ENCODE measurements at places on chromosomes 5 and 9.

GRCh38 chr9:83965350-83966208 is 14.4 kb downstream of the HNRNPK start:
- DNase-seq: no peak

GRCh38 chr5:113106821-113107220 is 130.2 kb downstream of the DCP2 start:
- no peak for DNase-seq

GRCh38 chr9:128565578-128565977 is 13.2 kb downstream of the SPTAN1 start:
- DNase-seq: no peak

GRCh38 chr5:154313360-154314017 is 123.0 kb downstream of the GALNT10 start:
- DNase-seq: no peak

- no peak for DNase-seq
These were observed 9.9 kb downstream of the REEP2 start for GRCh38 chr5:138448481-138449398.

GRCh38 chr9:129178568-129179382 is 714 bp upstream of the IER5L start:
- DNase-seq: no peak

GRCh38 chr5:76365561-76365960 is 37.5 kb upstream of the IQGAP2 start:
- DNase-seq: no peak

DNA sequence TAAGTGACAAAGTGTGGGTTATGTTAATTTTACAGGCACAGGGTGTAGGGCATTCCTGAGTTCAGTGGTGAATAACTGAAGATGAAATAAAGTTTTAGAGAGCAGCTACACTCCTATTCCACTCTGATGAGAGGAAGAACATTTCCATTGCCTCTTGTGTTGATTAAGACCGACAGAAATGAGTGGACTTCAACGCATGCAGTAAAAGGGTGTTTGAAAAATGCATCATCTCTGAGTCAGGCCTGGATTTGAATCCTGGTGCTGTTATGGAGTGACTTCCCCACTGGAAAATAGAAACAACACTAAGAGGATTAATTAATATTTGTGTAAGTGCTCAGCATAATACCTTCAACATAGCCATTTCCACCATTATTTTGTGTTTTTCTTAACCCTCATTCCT is 86.3 kb downstream of the PRR16 start:
- DNase-seq: no peak

DNA sequence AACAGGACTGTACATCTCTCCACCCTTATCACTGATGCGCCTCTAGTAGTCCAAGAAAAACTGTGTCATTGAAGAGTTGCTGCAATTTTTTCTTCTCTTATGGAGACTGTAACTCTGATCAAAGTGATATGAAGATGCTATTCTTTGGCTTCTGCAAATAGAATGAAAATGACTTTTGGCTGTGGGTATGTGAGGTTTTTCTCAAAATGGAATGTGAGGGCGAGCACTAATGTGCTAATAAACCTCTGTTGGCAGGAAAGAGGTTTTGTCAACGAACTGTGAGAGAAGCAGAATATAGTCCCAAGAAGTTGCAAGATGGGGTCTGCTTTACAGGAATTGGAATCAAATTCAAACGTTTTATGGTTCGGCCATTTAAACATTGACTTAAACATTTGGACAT is 252.0 kb upstream of the GAS1 start:
- DNase-seq: no peak

- no peak for DNase-seq
These were observed 44.5 kb upstream of the DPYSL3 start for GRCh38 chr5:147554261-147554817.

DNA sequence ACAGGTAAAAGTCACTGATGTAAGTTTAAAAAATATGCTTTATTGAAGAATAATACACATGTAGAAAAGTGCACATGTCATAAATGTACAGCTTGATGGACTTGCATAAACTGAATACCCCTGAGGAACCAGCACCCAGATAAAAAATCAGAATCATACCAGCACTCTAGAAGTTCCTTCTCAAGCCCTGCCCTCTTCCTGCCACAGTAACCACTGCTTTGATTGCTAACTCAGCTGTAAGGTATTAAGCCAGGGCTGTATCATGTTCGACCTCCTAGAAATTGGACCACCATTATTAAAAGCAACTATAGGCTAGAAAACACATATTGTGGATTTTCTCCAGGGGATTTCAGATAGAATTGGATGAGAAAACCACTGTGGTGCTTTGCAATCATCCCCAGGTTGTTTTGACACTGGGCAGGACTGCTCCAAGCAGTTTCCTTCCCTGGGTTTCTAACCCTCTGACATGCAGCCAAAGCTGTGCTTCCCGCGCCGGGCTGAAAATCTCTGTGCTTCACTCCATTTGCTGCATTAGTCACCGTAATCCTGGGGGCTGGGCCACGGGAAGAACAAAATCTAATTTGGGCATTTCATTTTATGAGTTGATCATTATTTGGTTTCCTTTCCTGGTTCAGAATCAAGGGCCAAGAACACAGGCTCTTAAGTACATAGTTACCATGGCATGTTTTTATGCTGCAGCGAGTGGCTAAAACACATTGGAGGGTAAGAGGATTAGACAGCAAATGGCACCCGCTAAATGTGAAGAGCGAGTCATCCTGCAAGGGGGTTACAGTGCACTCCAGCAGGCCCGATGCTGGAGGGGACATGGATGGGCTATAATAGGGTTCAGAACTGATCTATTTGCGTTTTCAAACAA is 139.4 kb upstream of the IL12B start:
- DNase-seq: peak; percentile 26

GRCh38 chr9:92671323-92671722 is 1.4 kb upstream of the IPPK start:
- no peak for DNase-seq

GRCh38 chr5:64269164-64269563 is 103.5 kb downstream of the RNF180 start:
- DNase-seq: no peak

DNA sequence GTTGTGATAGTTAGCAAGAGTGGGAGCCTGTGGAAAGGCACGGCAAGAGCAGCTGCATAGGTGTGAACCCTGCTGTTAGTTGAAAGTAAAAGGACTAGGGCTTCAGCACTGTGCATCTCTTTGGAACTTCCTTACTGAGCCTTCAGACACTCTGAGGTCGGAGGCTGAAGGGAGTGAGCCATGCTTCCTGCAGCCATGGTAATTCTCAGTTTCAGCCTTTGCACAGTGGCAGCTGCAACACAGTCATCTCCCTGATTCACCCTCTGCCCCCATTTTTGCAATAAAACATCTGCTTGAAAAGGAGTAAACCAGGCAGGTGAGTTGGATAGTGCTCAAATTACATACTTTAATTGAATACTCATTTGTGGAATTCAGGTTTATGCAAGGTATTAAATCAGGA is 6.5 kb upstream of the TLE4 start:
- no peak for DNase-seq

DNA sequence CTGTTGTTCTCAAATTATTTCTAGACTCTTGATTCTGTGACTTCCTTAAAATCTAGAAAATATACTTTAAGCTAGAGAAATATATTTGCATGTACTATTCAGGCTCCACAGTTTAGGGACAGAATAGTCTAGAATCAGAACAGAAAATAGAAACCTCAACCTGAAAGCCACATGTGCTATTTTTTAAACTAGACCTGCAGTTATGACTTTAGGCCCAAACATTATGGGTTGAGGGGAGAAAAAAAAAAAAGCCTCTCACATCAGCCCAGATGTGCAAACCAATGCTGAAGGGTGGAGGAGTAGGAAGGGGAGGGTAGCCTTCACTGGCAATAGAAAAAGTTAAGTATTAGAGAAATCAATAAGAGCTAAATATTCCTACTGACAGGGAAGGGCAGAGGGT is 35.7 kb downstream of the ELL2 start:
- DNase-seq: no peak

- no peak for DNase-seq
These were observed 1.6 kb downstream of the BRINP1 start for GRCh38 chr9:119367683-119368075.

GRCh38 chr5:180718810-180719453 is 20.9 kb downstream of the OR2Y1 start:
- no peak for DNase-seq

GRCh38 chr9:127049044-127049443 is 73.4 kb downstream of the ANGPTL2 start:
- no peak for DNase-seq

DNA sequence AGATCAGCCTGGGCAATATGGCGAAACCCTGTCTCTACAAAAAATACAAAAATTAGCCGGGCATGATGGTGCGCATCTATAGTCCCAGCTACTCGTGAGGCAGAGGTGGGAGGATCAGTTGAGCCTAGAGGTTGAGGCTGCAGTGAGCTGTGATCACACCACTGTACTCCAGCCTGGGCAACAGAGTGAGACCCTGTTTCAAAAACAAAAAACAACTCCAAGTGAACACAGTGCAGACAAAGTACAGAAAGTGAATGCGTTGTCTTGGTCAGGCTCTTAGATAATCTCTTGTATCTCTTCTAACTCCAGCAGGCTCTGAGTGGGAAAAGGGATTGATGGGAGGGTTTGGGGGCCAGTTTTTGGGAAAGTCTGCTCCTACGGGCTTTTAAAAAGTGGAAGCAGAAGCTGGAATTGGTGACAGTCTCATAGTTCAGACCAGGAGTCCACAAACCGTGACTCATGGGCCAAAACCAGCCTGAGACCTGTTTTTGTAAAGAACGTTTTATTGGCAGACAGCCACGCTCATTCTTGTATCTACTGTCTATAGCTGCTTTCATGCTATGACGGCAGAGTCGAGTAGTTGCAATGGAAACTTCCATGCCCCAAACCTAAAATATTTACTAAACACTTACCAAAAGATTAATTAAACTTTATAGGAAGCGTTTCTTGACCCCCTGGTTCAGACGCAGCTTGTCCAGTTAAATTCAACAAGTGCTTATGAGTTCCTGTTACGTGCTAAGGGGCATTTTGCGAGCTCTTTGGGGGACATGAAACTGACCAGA is 32.9 kb downstream of the NDST1 start:
- no peak for DNase-seq

DNA sequence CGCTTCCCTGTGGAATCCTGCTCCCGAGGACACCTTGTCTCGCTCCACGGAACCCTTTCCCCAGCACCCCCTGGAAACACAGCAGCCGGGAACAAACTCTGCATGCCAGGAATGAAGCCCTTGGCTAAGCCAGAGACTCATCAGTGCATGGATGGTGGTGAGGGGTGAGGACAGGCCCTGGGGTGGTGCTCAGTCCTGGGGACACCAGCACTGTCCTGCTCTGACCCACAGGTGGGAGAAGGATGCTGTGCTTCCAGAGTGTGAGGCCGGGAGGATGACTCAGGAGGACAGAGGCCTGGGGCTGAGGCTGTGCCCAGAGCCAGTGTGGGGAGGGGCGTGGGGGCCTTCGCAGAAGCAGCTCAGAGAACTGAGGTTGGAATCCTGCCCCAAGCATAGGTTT is 11.2 kb upstream of the EGR1 start:
- DNase-seq: no peak

Measured in NCI-H524 treated with DMSO at 0.1 percent for 48 hours (cell line).